Hepatocyte (in vitro differentiated cells): ENCODE measurements at places on chromosomes 4 and X. TPM values are rescaled to one million over a fixed set of nuclear protein-coding genes. Genes with fewer than 3 reads are reported as not detected.

CT45A10 gene
- not detected in 2 replicates for polyA plus RNA-seq

LRCH2 gene
- 3.2 and 5.7 TPM in 2 replicates for polyA plus RNA-seq

NPY2R gene
- 0.95 and 1.1 TPM in 2 replicates for polyA plus RNA-seq

HSFX1 gene
- 0.45 and 1.1 TPM in 2 replicates for polyA plus RNA-seq

- H3K36me3 ChIP-seq: no peaks in the 10 kb centered on the region
- H3K4me3 ChIP-seq: no peak overlapping the region
- H3K4me1 ChIP-seq: no peaks in the 10 kb centered on the region
- H3K27me3 ChIP-seq: no peaks in the 10 kb centered on the region
- H3K27ac ChIP-seq: no peak overlapping the region
- no peak for DNase-seq
These were observed 94.8 kb downstream of the LARP7 start for GRCh38 chr4:112731715-112732114.

DNA sequence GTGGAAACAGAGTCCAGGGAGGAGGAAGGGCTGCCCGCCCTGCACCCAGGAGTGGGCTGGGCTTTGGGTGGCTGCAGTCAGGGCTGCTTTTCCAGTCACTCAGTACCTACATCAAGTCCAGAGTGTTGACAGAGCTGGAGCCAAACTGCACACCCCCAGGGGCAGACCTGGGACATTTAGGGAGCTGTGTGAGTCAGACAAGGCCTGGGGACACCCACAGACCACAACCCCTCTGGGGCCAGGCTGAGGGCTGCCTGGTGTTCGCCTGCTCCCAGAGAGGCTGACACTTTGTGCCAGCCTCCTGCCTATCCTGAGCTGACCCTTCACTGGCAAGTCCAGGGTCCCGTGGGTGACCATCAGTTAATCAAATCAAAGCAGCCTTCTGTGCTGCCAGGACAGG, 240.0 kb downstream of the BCOR start:
- no peak overlapping the region for H3K4me3 ChIP-seq
- no peak for DNase-seq
- H3K27me3 ChIP-seq: no peaks in the 10 kb centered on the region

GRCh38 chrX:152600853-152601633, 36.7 kb upstream of the GABRQ start:
- H3K36me3 ChIP-seq: no peaks in the 10 kb centered on the region
- no peaks in the 10 kb centered on the region for H3K27me3 ChIP-seq
- H3K27ac ChIP-seq: no peak overlapping the region
- no peaks in the 10 kb centered on the region for H3K4me1 ChIP-seq
- H3K4me3 ChIP-seq: no peak overlapping the region

- H3K27ac ChIP-seq: no peak overlapping the region
- no peaks in the 10 kb centered on the region for H3K36me3 ChIP-seq
- H3K4me1 ChIP-seq: no peaks in the 10 kb centered on the region
- no peak for DNase-seq
- no peaks in the 10 kb centered on the region for H3K27me3 ChIP-seq
- no peak overlapping the region for H3K4me3 ChIP-seq
These were observed 137.2 kb downstream of the SH3KBP1 start for GRCh38 chrX:19750028-19750782.

DNA sequence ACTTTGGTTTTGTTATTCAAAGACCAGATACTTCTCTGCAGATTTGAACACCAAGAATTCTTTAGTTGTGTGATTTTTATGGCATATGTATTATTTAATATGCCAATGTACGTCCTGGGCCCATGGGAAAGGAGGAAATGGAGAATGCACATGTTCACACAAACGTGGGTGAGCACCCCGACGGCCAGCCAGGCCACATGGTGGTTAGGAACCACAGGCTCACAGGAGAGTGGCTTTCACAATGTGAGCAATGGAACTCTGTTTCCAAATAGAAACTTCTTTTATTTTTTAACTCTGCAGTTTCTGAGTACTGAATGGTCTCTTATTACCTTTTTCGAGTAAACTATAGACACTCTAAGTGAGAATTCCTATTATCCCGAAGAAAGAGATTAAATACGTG, 58.0 kb upstream of the UNC5C start:
- H3K27me3 ChIP-seq: no peaks in the 10 kb centered on the region
- H3K36me3 ChIP-seq: no peaks in the 10 kb centered on the region
- H3K4me1 ChIP-seq: no peaks in the 10 kb centered on the region
- no peak overlapping the region for H3K27ac ChIP-seq
- no peak overlapping the region for H3K4me3 ChIP-seq

GRCh38 chr4:8400632-8401325, 39.7 kb downstream of the ACOX3 start:
- H3K36me3 ChIP-seq: no peaks in the 10 kb centered on the region
- H3K27me3 ChIP-seq: no peaks in the 10 kb centered on the region
- no peak overlapping the region for H3K27ac ChIP-seq
- DNase-seq: no peak
- H3K4me1 ChIP-seq: no peaks in the 10 kb centered on the region
- no peak overlapping the region for H3K4me3 ChIP-seq

GRCh38 chr4:52423967-52424366, 235.1 kb downstream of the USP46 start:
- H3K4me3 ChIP-seq: no peak overlapping the region
- no peaks in the 10 kb centered on the region for H3K27me3 ChIP-seq
- DNase-seq: no peak

DNA sequence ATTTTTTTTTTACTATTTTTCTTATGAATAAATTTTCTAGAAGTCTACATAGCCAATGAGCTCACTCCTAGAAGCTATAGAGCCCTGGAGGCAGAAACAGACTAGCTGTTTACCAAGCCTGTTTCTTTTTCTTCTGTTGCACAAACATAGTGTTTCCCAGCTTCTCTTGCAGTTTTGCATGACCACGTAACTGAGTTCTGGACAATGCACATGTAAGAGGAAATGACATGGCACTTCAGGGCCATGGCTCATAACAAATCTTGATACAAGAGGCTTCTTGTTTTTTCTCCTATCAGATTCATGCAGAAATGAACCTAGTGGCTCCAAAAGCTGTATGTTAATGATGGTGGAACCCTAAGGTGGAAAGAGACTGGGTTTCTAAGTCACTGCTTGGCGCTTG, 127.4 kb downstream of the ZNF330 start:
- peaks cover 5% of the 10 kb centered on the region for H3K4me1 ChIP-seq
- H3K27ac ChIP-seq: no peak overlapping the region
- no peaks in the 10 kb centered on the region for H3K27me3 ChIP-seq
- no peak overlapping the region for H3K4me3 ChIP-seq
- no peaks in the 10 kb centered on the region for H3K36me3 ChIP-seq
